ENCODE measurements at places on chromosomes 11 and 22.

DNA sequence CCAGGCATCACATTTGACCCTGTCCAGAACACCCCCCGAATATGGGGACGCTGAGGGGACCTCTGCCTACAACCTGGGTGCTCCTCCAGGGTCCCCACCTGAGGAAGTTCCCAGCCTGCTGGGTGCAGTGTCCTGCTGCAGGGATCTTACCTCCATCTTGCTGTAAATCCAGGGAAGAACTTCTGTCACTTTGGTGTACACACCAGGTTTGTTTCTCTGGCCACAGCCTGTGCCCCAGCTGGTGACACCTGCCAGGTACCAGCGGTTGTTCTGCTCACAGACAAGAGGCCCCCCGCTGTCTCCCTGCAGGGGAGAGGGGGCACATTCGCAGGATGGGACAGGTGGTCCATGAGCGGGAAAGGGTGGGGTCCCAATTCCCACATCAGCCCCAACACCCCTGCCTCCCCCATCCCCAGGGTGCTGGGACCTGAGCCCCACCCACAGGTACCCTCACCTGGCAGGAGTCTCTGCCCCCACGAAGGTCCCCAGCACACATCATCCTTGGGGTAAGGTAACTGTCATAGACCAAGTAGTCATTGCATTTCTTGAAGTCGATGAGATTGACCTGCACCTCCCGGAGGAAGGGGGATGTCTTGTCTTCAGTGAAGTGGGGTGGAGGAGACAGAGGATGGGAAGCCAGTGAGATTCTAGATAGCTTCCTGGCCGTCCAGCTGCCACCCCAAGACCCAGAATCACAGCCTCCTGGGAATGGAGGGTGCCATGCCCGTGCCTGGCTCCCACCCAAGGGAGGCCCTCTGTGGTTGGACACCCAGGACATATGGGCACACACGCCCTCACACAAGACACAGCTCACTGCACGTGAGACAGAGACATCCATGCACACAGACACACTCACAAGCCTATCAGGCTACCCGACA is 25.5 kb downstream of the TMPRSS13 start:
- no peak for DNase-seq

GRCh38 chr22:37015587-37015878 is 3.7 kb downstream of the TST start:
- no peak for DNase-seq

GRCh38 chr11:128928400-128928799 is 14.3 kb downstream of the TP53AIP1 start:
- DNase-seq = no peak

DNA sequence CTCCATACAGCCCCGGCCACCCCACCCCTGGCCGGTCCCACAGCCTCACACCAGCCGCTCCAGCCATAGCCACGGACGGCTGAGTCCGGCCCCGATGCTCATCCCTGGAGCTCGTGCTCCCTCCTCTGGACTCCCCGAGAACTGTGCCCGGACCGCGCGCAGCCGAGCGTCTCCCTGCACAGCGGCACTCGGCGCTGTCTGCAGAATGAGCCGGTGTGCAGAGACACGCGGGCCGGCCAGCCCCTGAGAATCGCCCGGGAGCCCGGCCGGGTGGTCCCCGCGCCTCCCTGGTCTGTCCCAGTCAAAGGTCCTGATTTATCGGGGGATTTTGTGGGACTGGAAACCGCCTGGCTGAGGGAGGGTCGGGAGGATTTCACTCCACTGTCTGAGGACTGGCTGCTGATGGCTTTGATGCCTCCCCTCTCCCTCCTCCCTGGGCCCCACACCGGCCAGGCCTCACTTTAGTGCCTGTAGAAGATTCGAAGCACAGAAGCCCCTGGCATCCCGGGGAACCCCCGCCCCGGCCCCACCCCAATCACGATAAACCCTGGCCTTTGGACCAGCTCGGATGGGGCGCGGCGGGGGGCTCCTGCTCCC is 102.7 kb downstream of the BRD1 start:
- DNase-seq = peak; percentile 48

- no peak for DNase-seq
Measured at GRCh38 chr22:35480627-35481550, 59.7 kb upstream of the RASD2 start.

GRCh38 chr22:29892315-29893156 is 9.6 kb downstream of the MTMR3 start:
- no peak for DNase-seq

GRCh38 chr11:66437979-66438503 is 607 bp downstream of the MRPL11 start:
- DNase-seq = no peak

DNA sequence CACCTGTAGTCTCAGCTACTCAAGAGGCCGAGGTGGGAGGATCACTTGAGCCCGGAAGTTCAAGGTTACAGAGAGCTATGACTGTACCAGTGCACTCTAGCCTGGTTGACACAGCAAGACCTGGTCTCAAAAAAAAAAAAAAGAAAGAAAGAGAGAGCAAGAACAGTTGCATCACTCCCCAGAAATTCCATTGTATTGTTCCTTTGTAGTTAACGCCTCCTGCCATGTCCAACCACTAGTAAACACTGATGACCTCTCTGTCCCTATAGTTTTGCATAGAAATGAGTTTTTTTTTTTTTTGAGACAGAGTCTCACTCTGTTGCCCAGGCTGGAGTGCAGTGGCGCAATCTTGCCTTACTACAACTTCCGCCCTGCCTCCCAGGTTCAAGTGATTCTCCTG is 10.8 kb downstream of the PATL1 start:
- DNase-seq = no peak

DNA sequence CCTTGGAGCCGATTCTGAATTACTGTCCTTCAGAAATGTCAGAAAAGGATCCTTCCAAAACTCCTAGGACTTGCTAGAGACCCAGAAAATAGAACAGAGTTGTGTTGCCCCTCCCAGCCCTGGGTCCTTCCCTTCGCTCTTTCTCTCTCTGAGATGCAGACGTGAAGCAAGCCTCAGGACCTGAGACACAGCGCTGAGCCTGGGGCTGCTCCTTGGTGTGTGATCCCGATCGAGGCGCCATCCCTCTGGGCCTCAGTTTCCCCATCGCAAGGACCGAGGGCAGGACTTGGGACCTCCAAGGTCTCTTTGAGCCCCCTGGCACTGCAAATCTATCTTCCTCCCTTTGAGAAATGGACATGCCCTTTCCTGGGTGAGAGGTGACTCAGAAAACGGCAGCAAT is 533.5 kb downstream of the TBC1D22A start:
- DNase-seq = no peak

- no peak for DNase-seq
Measured at GRCh38 chr22:38946771-38947170, 10.6 kb upstream of the APOBEC3A start.

DNA sequence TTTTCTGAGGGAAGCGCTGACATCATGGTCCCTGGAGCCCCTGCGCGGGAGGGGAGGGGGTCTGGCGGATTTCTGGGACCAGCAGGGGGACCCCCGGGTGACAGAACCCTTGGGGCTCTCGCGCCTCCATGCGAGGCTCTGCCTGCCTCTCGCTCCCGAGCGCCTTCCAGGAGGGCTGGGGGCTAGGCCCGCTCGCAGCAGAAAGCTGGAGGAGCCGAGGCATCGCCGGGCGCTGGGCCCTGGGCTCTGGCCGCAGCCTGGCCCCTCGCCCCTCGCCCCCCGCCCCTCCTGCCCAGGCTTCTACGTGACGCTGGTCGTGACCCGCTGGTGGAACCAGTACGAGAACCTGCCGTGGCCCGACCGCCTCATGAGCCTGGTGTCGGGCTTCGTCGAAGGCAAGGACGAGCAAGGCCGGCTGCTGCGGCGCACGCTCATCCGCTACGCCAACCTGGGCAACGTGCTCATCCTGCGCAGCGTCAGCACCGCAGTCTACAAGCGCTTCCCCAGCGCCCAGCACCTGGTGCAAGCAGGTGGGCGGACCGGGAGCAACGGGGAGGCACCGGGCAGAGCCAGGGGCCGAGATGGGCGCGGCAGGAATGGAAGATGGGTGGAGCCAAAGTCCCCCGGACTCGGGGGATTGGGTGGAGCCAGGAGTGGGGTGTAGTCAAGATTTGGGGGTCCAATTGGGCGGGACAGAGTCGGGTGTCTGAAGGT is 5.4 kb downstream of the BEST1 start:
- DNase-seq = no peak

- no peak for DNase-seq
Measured at GRCh38 chr11:40877256-40877655, 582.2 kb downstream of the LRRC4C start.

DNA sequence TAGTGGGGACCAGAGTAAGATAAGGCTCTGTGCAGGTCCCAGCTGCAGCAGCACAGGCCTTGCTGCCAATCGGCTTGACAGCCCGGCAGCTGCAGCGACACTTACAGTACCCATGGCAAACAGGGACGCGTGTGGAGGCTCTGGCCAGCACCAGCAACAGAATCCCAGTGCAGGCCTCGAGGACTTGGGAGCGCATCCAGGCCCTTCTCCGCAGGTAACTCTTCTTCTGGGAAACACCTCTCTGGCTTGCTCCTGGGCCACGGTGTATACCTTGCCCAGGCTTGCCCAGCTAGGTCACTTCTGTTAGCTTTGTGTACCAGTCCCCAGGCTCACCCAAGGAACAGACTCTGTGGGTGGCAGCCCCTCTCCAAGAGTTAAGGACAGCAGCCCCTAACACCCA is 126.7 kb downstream of the CTTN start:
- no peak for DNase-seq

- no peak for DNase-seq
Measured at GRCh38 chr11:65225279-65226102, 36.3 kb upstream of the POLA2 start.

DNA sequence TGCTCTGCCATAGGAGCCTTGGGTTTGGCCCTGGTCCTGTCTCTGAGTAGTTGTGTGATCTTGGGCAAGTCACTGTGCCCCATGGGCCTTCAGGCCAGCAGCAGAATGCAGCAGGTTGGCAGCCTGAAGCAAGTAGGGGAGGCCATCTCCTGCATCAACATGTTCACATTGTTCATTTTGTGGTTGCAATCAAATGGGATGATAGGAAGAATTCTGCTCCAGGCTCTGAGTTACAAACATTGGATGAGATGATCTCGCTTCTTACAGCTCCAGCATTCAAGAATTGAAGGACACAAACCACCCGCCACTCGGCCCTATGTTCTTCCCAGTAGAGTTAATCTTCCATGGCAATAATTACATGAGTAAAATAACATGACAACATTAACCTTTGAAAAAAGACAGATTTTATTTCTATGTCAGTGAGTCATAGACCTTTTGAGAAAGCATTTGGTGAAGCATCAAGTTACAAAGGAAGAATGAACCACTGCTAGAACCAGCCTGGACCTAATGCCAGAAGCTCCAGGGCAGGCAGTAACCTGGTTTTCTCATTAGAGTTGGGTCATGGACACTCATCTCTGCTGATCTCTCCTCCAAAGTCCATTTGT is 308.3 kb upstream of the NCAM1 start:
- DNase-seq = no peak

- DNase-seq = no peak
Measured at GRCh38 chr11:75289511-75289760, 48.9 kb downstream of the TPBGL start.

DNA sequence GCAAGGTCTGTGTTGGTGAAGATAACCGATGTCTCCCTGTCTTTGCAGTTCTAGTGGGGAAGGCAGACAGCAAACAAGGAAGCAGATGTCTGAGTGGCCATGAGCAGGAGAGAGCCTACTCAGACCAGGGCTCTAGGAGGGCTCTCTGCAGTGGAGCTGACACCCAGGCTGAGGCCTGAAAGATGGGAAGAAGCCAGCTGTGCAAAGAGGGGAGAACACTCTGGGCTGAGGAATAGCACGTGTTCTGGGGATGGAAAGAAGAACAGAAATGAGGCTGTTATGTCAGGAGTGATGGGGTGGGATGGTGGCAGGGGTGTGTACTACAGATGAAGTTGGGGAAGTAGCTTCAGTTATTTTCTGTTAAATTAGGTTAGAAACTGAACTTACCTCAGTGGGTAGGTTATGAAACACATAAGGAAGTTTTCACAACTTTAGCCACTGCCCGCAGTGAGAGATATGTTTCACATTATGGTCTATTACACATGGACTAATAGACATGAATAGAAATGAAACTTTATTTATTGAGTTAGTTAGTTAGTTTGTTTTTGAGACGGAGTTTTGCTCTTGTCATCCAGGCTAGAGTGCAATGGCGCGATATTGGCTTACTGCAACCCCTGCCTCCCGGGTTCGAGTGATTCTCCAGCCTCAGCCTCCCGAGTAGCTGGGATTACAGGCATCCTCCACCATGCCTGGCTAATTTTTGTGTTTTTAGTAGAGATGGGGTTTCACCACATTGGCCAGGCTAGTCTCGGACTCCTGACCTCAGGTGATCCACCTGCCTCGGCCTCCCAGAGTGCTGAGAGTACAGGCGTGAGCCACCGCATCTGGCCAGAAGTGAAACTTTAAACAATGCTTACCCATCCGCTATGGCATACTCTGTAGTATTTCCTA is 7.8 kb downstream of the DCPS start:
- no peak for DNase-seq

DNA sequence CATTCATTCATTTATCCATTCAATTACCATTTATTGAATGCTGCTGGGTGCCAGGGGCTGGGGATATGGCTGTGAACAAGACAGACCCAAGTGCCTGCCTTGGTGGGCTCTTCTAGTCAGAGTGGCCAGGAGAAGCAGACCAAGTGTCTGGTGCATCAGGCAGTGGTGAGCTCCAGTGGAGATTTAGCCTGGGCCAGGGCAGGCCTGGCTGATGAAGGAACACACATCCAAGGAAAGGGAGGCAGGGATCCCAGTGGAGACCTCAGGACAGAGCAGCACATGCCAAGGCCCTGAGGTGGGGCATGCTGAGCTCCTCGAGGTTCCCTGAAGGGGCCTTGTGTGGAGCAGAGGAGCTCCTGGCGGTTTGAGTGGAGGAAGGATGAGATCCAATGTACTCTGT is 46.6 kb upstream of the SMIM38 start:
- no peak for DNase-seq

DNA sequence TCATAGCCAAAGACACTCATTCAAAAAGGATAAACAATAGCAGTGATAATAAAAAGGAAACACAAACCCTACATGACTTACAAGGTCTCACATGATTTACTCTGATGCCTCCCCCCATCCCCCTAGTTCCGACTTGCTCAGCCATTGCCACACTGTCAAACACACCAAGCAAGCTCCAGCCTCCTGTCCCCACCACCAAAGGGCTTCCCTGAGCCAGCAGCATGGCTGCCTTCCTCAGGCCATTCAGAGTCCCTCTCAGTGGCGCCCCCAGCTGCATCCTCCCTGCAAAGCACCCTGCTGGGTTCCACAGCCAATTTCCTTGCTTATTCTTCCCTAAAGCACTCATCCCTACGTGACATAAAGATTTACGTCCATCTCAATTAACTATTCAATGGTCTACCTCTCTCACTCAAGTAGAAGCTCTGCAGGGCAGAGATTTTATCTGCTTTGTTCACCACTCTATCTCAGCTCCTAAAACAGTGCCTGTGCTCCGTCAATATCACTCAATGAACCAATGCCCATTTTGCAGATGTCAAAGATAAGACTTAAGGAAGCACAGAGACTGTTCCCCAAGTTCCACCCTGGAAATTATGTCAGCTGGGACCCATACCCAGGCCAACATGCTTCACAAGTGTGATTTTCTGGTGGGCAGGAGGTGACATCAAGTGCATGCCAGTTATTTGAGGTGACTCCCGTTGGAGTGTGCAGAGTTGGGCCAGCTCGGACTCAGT is 106.9 kb downstream of the SYN3 start:
- DNase-seq = no peak
